ENCODE measurements at places on chromosomes 7 and 10.

- DNase-seq = no peak
Measured at GRCh38 chr7:15626041-15626440, 60.4 kb downstream of the MEOX2 start.

DNA sequence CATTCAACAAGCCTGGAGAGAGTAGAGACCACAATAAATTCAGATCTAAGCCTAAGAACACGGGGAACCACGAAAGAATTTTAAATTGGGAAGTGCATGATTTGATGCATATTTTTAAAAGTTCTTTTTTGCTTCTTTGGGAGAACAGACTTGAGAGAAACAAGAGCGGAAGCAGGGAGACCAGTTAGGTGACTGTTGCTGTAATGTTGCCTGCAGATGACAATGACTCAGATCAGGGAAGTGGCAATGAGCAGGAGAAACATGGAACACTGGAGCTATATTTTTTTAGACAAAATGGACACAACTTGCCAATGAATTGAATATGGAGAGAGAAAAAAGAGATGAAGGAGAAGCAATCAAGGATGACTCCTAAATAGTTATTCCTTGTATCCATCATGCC is 125.1 kb downstream of the RAPGEF5 start:
- no peak for DNase-seq

DNA sequence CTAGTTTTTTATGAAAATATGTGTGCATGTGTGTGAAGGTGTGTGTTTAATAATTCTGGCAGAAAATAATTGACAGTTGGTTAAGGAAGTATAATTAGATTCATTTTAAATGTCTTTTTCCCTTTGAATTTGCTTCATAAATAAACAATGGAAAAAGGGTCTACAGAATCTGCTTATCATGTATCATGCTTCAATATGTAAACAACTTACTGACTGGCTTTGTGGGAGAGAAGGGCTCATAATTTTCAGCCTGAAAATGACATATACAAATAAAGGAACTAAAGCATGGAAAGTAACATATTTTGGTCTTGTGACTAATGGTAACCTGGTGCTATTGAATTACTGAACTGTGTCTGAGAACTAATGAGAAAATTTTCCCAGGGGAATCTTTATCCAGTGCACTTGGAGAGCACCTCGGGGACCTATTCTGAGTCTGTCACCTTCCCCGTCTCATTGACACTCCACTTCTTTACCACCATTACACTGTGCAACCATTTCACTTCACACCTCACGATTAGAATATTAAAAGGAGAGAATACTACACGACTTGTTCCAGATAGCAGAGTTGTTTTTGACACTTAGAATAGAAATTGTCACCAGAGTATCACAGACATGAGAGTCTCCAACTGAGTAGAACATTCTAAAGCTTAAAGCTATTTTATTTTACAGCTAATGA is 298.6 kb downstream of the TFEC start:
- DNase-seq = no peak

- DNase-seq = peak; percentile 36
Measured at GRCh38 chr10:24722676-24723385, 856 bp downstream of the ARHGAP21 start.

DNA sequence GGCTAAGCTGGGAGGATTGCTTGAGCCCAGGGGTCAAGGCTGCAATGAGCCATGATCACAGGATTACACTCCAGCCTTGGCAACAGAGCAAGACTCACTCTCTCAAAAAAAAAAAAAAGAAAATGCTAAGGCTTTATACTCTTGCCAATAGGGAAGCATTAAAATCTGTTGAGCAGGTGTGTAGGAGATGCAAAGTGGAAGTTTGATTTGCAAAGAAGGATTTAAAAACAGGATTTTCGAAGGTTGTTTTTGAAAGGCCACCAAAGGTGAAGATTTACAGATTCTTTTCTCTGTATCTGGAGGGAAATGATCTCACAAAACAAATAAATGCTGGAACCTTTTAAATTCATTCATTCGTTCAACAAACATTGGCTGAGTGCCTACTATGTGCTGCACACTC is 8.6 kb upstream of the PDE1C start:
- DNase-seq = no peak

DNA sequence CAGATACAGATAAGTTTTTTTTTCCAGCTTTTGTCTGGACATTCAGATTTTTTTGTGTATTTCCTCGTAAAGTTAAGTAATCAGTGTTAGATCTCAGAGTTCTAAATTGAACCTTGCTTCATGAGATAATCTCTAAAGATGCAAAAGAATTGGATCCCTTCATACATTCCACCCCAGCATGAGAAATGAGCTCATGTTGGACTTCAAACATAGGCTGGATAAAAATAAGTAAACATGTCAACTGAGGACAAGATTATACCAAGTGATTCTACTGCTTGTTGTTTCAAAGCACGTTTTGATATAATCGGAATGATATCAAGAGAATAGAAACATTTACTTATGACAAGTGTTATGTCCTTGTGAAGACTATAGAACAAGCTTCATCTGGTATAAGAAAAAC is 117.0 kb upstream of the DKK1 start:
- DNase-seq = no peak
